ENCODE measurements at places on chromosomes 3 and 15.

DNA sequence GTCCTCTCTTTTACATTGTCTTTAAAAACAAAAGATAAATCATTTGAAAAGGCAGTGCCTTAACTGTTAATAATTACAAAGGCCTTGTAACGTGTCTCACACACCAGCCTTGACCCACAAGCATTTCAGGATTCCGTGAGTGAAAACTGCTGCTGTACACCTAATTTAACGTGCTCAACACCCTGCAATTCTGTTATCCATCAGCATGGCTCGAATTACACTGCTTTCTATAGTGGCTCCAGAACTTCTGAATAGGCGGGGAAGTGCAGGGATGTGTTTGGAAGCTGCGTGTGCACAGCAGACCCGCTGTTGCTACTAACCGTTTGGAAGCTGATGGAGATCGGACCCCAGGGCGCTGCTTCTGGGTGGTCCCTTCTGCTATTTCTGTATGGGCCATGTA lies 9.9 kb upstream of the ETFA start:
- no peak for DNase-seq

DNA sequence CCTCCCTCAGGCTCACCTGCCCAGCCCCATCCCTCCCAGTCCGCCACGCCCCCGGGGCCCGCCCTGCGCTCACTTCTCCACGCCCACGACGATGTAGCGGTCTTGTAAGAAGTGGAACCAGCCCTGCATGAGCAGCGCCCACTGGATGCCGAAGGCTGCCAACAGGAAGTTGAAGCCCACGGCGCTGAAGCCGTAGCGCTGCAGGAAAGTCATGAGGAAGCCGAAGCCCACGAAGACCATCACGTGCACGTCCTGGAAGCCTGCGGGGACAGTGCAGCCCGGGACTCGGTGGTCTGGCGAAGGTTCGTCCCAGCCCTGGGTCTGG lies 9.7 kb downstream of the RHCG start:
- DNase-seq, result peak; percentile 58

DNA sequence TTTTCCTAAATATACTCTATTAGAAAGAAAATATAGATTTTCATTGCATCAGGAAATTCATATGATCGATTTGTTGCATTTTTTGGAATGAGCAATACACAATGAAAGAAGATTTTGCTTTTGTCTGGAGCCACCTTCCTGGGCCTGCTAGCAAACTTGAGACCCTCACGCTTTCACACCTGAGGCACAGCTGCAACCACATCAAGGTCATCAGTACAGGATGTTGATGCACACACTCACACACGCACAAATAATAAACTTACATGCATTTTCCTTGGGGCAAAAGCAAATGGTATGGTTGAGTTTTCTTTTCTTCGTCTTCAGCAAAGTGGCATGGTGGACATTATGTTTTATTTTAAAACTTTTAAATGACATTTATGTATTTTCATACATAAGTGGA lies 64.8 kb upstream of the SATB1 start:
- no peak for DNase-seq

DNA sequence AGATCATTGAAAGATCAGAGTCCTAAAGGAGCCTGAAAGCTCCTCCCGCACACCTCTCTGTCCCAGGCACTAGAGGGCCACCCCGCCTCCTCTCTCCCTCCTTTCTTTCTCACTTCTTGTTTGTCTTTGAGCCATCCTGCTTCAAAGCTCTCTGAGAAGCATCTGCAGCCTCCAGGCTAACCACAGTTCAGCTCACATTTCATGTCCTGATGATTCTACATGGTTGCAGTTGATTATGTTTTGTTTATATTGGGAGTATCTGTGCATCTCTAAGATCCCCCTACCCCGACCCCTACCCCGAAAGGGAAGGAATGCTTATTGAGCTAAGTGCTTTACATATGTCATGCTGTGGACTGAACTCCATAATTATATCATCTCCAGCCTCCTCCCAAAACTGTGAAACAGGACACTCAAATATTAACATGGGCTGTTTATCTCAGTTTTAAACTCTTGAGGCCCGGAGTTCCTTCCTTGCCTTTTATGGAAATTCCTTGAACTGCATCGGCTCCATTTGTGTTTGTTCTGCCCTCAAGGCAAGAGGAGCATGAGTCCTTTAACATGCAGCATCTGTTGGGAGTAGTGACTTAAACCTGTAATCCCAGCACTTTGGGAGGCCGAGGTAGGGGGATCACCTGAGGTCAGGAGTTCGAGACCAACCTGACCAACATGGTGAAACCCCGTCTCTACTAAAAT lies 30.9 kb downstream of the MGLL start:
- DNase-seq, result peak; percentile 35

- DNase-seq, result no peak
Measured at GRCh38 chr3:20540066-20540465, 354.1 kb upstream of the SGO1 start.

- no peak for DNase-seq
Measured at GRCh38 chr3:17577796-17578520, 164.5 kb downstream of the TBC1D5 start.

DNA sequence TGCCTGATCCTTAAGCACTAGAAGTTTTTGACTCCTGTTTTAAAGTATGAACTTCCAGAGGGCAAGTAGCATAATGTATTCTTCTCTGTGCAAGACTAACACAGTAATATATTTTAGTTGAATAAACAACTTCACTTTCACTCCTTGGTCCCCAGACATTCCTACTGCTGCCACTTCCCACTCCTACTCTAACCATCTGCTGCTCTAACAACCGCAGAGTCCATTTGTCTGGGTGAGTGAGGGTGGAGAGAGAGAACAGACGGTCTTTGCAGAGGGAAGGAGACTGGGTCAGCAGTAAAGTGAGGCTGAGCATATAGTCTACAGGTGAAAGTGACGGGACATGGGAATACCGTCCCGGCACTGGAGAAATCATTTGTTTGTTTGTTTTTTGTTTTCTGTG lies 301.0 kb upstream of the SLCO3A1 start:
- no peak for DNase-seq

GRCh38 chr3:87810452-87811016 lies 248.3 kb downstream of the CGGBP1 start:
- no peak for DNase-seq

- no peak for DNase-seq
Measured at GRCh38 chr3:29345516-29346300, 64.8 kb downstream of the RBMS3 start.

DNA sequence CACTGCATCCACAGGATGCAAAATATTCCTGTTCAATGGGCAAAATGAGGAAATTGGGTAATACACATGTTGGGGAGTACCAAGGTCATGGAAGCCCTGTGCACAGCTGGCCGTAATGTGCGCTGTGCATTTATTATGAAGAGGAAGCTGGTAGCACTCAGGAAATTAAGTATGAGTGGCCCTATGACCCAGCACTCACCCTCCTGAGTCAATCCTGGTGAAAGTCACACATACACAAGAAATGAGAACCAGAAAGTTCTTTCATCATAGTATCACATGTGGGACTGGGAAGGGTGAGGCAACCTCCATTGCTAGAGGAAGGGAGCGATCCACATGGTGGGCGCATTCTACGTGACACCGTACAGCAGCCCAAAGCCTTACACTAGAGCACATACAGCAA lies 11.4 kb upstream of the PRR20G start:
- peak; percentile 94 for DNase-seq

GRCh38 chr3:190533511-190534281 lies 19.8 kb downstream of the IL1RAP start:
- peak; percentile 76 for DNase-seq

- DNase-seq, result no peak
Measured at GRCh38 chr15:63999177-63999576, 47.1 kb downstream of the DAPK2 start.

Data from suppressor macrophage treated with lipopolysaccharide for 4 hours (primary cell).